ENCODE measurements at places on chromosomes 2 and 18.

DNA sequence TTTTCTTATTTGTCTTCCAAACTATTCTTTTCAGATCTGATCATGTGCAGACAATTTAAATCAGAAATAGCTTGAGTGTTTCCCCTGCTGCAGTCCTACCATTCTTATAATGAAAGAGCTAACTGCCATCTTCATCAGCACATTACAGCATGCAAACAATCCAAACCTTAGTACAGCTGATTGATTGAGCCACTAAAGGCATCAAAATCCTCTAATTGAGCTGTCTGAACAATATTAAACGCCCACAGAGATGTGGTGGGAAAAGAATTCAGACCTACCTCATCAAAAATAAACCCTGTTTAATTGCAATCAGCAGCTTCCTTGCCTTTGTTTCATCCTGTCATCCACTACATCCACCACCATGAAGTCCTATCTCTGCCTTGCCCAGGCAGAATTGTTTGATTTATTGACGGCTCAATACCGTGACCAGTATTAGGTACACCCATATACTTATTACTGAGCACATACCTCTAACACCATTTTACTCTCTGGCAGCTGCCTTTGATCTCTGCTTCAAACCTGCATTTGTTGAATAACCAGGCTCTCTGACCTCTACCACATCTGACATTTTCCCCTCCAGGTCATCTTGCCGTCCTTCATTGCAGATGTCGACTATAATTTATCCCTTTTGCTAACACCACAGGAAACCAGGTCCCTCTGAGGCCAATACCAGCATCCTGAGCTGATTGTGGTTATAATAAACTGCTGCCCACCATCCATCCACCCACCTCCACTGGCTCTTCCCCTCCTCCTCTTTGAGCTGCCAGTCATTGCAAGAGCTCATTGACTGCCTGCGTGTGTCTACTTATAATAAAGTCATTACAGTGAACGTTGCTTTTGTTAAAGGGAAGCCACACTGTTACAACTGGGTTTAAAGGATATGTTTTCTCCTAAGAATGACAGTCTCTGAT lies 78.5 kb downstream of the RBM43 start:
- no peak for DNase-seq

DNA sequence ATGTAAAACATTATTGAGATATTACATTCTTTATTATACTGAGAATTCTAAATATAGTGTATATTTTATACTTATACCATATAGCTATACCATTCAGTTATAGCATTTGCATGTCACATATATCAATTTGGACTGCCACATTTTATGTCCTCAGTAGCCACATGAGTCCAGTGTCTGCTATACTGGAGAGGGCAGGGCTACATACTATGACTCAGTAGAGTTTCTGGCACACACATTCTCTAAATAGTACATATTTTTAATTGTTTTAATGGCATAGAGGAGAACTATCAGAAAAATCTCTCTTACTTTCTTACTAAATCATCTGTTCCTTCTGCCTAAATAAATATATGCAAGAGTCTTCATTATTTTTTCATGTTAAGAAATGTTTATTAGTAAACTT lies 55.4 kb upstream of the COL5A2 start:
- DNase-seq: no peak

- no peak for DNase-seq
Measured at GRCh38 chr2:38060236-38061018, 15.5 kb downstream of the CYP1B1 start.

- DNase-seq: no peak
Measured at GRCh38 chr2:69848186-69848790, 18.8 kb downstream of the GMCL1 start.

GRCh38 chr18:21257386-21257785 lies 15.4 kb downstream of the GREB1L start:
- no peak for DNase-seq

- no peak for DNase-seq
Measured at GRCh38 chr18:77133835-77134496, 1.4 kb upstream of the MBP start.

DNA sequence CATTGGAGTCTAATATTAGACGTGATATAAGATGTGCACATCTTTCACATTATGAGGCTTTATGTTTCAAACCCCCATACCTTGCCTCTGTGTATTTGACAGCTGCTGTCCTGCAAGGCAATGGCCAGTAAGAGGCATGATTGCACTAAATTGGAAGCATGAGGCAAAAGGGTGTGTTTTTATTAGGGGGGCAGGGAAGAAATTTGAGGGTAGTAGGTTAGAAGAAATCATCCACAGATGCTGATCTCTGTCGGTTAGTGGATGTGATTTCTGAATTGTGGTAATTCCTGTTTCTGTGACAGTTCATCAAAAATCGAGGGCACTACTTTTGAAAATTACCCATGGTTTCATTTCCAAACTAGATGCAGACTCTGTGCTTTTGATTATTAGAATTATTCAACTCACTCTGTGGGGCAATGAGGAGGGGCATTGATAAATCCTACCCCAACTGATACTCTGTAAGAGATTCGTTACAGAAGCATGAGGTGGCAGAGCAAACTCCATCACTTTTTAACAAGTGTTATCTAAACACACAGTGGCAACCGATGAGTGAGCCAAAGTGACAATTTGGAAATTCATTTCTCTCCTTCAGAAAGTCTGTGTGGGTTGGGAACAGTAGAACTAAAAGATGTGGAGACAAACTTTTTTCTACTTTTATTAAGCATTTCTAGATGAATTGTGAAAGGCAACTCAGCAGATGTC lies 453.0 kb downstream of the ARHGAP15 start:
- peak; percentile 69 for DNase-seq

- DNase-seq: no peak
Measured at GRCh38 chr18:58522132-58522531, 106.8 kb downstream of the ALPK2 start.

DNA sequence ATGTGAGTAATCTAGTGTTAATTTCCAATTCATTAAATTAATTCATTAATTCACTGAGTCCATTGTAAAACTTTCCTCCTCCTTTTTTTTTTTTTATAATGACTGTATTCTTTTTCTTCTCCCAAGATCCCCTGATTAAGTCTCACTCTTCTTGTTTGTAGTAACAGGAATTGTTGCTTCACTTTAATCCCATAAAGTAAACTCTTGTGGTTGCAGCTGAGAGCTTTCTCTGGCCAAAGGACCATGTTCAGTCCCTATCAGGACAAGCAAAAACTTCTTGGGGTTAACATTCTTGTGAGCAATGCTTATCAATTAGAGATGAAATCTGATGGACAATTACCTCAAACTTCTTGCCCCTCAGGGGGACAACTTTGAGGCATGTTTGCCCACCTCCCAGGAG lies 400.2 kb upstream of the SPHKAP start:
- DNase-seq: no peak

- DNase-seq: no peak
Measured at GRCh38 chr2:149679286-149679685, 91.7 kb upstream of the MMADHC start.

DNA sequence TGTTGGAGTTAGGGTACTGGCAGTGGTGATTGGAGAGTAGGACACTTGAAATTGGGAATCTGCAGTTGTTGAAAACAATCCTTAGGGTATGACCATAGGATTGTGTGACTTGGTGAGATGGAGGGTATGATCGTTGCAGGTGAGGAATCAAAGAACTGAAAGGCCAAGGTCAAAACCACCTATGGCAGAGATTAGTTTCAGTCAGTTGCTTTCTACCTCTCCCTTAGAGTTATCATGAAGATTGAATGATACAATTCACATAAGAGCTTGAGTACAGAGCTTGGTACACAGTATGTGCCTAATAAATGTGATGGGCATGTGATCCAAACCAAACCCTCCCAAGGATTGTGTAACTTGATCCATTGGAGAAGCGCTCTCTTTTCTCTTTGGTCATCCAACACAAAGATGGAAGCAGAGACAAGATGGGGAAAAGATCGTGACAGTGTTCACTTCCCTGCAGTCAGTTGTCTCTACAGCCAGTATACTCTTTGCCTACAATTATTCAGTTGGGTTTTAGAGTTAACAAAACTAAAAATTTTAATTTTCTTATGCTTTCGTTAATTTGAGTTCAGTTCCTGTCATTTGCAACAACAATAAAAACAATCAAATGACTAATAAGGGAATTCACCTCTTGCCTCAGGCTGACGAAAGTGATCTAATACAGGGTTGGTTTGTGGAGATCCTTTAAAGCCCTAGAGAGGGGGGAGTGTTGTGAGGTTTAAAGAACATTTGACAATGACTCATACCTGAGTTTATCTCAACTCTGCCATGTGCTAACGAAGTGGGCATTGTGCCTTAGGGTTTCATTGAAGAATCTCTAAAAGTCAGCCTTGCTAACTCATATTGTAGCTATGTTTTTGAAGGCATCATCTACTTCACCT lies 14.8 kb upstream of the SMAD2 start:
- no peak for DNase-seq

DNA sequence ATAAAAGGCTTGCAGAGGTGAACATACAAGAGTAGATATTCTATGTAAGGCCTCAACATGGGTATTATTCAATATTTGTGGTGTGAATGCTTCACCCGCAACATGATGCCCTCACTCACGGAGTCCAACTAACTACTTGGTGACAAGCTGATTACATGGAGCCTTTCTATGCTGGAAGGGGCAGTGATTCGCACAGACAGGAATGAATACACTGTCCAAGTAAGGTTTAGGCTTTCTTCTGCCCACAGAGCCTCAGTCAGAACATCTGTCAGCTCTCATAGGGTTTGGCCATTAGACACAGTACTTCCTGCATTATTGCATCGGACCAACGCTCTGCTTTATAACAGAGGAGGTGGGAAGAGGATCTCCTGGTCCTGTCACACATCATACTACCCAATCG lies 80.3 kb upstream of the SLC35G4 start:
- DNase-seq: no peak

- DNase-seq: no peak
Measured at GRCh38 chr2:223008162-223008561, 43.8 kb upstream of the KCNE4 start.

DNA sequence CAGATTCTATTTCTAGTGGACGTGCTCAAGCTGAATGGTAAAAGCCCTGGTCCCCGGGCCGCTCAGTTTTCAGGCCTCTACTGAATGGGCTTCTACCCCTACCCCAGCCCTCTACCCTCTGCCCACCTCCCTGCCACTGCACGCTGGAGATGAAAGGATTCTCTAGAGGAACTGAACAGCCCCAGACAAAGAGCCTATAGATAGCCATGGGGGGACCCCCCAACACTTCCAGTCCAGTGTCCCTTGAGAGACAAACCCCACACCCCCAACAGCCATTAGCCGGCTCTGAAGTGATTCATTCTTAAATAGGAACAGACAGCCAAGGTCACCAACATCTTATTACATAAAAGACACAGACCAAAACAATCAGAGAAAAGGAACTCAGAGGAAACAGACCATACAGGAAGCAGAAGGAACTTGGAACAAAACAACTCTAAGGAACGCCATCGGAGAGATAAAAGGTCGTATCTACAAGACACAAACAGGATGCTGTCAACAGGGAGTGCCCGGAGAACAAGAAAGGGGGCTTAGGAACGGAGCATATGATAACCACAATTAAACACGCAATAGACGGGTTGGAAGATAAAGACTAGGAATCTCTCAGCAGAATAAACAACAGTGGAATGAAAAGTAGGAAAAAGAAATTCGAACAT lies 23.5 kb downstream of the TMEM37 start:
- no peak for DNase-seq

DNA sequence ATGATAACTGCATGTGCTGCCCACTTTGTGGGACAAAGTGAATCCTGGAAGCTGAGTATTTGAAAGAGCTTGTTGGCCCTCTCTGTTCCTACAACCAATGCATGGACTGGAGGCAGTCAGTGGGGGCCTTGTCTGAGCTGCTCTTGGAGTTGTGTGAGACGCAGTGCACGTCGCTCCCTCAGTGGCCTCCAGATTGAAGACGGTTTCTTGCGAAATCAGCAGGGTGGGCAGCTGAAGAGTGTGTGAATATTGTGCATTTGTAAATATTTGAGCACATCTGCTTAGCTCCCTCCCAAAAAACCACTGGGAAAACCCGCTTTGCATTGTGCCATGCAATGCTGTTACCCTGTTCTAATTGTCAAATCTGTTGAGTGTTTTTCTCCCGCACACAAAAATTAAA lies 782.8 kb downstream of the PLCL1 start:
- no peak for DNase-seq
